ENCODE measurements at places on chromosomes 3 and 15.

DNA sequence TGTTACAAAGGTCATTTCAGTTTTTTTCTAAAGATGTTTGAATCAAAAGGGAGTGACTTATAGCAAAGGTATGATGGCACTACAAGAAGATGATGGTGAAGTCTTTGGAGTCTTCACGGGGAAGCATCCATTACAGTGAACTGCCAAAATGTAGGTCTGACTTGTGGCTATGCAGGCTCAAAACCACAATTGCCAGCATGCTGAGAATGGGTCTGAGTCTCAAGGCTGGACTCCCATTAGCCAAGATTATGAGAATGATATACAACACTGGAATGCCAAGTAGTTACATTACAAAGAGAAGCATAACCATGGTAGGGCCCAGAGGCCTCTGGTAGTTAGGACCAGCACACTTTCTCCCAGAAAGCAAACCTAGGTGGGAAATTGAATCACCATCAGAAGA lies 194.2 kb downstream of the MTHFS start:
- no peak for DNase-seq

DNA sequence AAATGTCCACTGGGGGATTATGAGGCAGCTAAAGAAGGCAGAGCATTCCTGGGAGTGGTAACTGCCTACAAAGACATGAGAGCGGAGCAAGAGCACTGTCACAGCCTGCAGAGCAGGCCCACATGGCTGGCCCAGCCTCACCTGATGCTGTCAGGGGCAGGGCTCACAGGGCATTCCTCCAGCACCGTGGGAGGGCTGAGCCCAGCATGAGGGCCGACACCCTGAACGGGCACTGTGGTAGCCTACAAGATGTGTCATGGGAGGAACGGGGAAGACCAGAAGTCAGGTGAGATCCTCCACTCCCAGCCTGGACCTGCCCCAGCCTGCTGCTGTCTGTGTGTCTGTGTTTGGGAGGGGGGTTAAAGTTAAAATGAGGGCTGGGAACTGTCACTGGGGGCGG lies 30.1 kb downstream of the CCDC12 start:
- DNase-seq: no peak

GRCh38 chr3:135165260-135165659 lies 370.2 kb downstream of the EPHB1 start:
- no peak for DNase-seq

GRCh38 chr3:137709011-137709601 lies 55.0 kb upstream of the SOX14 start:
- DNase-seq: no peak

- no peak for DNase-seq
These were observed 87.2 kb downstream of the MB21D2 start for GRCh38 chr3:192830291-192831110.

GRCh38 chr3:168497741-168498140 lies 402.0 kb upstream of the GOLIM4 start:
- no peak for DNase-seq

DNA sequence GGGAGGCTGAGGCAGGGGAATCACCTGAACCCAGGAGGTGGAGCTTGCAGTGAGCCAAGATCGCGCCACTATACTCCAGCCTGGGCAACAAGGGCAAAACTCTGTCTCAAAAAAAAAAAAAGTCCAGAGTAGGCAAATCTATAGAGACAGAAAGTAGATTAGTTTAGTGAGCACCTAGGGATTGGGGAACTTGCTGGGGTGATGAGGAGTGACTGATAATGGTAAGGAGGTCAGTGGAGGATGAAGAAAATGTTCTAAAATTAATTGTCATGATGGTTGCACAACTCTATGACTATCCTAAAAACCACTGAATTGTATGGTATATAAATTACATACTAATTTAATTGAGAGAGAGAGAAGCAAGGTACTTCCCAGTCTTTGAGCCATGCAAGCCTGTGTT lies 27.8 kb upstream of the LYZL4 start:
- no peak for DNase-seq

- no peak for DNase-seq
These were observed 172.6 kb downstream of the RBMS3 start for GRCh38 chr3:29453284-29454001.

DNA sequence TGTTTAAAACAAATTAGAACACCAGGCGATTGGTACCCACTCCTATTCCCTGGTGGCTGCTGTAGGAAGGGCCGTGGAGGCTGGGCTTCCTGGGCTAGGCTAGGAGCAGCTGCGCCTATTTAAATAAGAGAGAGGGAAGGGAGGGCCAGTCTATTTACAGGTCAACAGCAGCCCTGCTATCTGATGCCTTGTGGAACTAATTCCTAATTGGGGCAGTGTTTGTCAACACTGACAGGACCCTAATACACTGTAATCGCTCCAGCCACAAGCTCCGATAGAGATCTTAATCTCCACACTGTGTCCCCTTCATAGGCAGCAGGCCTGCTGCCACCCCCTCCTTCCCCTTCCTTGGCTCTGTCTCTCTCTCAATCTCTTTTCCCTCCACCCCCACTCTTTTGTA lies 116.9 kb upstream of the SOX14 start:
- no peak for DNase-seq

GRCh38 chr3:99529265-99529664 lies 109.1 kb upstream of the COL8A1 start:
- no peak for DNase-seq

DNA sequence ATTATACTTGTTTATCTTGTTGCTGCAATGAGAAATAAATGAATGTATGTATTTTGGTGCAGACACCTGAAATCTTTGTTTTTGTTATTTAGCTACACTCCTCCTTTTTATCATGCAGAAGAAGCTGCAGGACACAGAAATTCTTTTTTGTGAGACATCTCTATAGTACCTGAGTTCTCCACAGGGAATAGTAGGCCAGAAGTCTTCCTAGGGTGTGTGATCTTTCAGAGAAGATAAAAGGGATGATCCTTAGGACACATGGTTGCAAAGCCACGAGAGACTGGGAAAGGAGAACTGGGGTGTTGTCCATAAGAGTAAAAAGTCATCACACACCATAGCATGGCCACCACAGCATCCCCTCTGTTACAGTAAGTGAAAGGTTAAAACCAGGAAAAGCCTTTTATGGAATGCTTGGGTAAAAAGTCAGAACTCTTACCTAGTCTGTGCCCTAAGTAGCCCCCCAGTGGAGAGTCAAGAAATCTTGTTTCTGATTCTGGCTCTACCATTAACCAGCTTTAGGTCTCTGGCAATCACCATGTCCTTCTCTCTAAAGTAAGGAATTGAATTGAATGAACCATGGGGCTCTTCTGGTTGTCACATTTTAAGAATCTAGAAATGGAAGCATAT lies 31.9 kb upstream of the ADGRG7 start:
- no peak for DNase-seq

- no peak for DNase-seq
These were observed 99.7 kb downstream of the GMNC start for GRCh38 chr3:190762801-190763200.

DNA sequence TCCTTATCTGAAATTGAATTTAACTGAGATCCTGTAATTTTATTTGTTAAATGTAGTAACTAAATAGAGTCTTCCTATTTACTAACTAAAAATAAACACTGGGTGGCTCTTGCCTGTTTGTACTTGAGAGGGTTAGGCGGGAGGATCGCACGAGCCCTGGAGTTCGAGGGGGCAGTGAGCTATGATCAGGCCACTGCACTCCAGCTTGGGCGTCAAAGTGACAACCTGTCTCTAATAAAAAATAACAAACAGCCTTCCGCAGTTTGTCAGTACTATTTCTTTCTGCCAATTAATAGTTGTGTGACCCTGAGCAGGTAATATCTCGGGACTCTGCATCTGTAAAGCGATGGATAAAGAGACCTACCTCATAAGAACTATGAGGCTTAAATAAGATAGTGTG lies 768 bp upstream of the PDE12 start:
- no peak for DNase-seq

GRCh38 chr3:177538750-177539730 lies 341.8 kb upstream of the TBL1XR1 start:
- no peak for DNase-seq

DNA sequence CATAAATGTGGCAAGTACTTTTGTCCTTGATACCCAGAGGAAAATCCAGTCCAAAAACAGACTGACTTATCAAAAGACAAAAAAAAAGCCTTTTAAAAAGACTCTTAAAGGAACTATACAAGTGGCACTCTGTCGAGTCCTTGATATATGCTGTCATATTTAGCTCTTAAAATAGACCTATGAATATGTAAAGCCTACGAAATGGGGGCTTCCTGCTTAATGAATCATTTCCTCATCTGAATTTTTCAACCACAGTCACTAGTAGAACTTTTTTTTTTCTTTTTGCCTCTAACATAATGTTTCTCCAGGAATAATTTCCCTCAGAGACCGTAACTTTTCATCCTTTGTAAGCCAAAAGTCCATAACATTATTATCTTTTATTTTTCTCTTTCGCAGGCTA lies 95.8 kb downstream of the P3H2 start:
- DNase-seq: no peak

- no peak for DNase-seq
These were observed 502.4 kb downstream of the LPP start for GRCh38 chr3:188656196-188656982.

DNA sequence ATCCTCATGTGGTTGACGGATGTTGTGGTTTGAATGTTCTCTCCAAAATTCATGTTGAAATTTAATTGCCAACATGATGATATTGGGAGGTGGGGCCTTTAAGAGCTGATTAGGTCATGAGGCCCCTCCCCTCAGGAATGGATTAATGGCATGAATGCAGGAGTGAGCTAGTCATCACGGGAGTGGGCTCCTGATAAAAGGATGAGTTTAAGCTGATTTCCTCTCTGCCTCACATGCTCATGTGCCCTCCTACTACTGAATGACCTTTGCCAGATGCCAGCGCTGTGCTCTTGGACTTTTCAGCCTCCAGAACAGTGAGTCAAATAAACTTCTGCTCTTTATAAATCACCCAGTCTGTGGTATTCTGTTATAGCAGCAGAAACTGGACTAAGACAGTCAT lies 111.2 kb downstream of the MYO5A start:
- DNase-seq: no peak

DNA sequence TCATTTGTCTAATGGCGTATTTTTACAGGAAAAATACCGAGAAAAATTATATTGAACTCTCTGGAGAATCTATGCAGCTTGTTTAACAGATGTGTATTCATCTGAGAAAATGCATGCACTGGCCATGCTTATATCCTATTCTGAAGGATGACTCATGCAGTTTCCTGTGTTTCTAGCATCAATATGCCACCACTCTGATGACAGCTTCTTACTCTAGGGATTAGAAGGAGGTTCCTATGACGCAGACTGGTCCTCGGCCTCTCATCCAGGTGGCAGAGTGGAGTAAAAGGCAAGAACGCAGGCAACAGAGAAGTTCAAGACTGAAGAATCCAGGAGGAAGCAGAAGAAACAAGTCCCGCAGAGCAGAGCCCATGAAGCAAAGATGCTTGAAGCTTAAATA lies 910.0 kb upstream of the ROBO1 start:
- DNase-seq: no peak

DNA sequence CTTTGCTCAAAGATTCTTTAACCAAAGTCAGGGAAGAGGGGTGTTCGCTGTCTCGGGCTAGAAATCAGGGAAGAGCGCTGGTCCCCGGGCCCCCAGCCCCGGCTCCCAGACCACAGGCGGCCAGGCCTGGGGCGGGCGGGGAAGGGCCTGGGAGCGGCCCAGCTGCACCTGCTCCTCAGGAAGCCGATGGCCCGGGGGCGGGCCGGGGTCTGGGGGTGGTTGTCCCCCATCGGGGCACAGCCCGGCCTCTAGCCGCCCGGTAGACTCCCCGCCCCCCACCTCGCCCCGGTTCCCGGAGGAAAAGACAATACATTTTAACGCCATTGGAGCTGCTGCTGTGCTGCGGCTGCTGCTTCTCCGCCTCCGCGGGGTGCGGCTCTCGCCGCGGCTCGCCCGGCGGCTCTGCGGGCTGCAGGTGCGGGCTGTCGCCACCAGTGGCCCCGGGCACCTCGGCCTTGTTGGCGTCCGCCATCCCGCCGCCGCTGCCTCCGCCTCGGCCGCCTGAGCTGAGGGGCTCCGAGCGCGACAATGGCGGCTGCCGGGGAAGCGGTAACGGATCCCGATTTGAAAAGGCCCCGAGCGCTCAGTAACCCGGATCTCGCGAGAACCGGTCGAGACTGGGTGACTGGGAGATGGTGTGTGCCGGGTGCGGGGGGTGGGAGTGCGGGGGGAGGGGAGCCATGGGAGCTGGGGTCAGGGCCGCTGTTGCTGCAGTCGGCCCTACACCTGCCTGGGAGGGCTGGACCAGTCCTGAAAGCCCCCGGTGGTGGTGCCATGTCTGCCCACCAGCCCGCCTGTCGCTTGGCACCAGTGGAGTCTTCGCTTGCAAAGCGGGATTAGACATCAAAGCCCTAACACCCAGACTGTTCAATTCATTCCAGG lies at the start of gene MYEF2:
Gene MYEF2, minus strand, starts transcription at position 530 of the 882 bp plus-strand sequence. Its CDS starts 58 bp downstream, at position 472.
- peak; percentile 66 for DNase-seq

DNA sequence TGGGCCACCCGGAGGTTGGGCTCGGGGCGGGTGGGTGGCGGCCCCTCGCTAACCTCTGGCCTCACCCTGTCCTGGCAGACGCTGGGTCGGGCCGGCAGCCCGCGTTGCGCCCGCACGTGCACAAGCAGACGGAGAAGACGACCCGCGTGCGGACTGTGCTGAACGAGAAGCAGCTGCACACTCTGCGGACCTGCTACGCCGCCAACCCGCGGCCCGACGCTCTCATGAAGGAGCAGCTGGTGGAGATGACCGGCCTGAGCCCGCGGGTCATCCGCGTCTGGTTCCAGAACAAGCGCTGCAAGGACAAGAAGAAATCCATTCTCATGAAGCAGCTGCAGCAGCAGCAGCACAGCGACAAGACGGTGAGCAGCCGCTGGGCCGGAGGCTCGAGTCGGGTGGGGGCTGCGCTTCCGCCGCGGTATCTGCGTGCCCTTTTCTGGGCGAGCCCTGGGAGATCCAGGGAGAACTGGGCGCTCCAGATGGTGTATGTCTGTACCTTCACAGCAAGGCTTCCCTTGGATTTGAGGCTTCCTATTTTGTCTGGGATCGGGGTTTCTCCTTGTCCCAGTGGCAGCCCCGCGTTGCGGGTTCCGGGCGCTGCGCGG lies 3.7 kb downstream of the ISL2 start:
- no peak for DNase-seq

DNA sequence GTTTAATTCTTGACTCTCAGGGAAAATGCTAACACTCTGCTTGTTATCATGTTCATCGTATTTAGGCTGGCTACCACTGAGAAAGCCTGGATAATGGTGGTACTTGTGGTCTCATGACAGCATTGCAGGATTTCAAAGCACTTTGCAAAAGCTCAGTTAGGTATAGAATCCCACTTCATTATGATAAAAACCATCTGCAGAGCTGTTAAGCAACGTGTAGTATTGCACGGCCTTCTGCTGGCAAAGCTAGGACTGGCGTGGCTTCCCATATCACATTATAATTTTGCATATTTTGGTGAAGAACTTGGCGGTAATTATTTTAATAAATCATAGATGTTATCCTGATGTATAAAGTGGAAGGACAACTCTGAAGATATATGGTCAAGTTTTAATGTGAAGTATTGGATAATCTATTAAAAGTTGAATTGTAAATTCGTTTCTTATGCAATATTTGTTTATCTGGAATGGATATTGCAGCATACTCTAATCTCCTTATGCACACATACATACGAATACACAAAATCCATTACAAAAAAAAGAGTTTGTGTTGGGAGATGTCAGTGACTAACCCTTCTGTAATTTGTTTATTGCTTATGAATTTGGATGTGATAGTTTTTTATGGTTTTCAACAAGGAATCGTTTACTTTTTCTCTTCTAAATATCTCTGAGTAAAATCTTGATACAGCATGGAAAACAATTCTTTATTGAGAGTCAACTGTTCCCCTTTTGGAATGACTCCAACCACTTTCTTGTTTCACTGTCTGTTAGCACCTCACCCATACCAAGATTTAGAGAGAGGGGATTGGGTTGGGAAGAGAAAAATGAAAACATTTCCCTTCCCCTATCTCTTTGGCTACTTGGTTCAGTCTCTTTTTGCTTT lies 9.2 kb downstream of the RAB8B start:
- no peak for DNase-seq

Data from NCI-H1436 treated with DMSO at 0.1 percent for 48 hours (cell line).